Stimulated activated CD4-positive, alpha-beta T cell treated with anti-CD3 and anti-CD28 coated beads, Interleukin-15, amount 100 ng/mL, for 1 hour (primary cell): ENCODE measurements at places on chromosomes 16 and 17.

- DNase-seq = no peak
Measured at GRCh38 chr16:11738742-11739544, 3.7 kb downstream of the TXNDC11 start.

GRCh38 chr17:34998205-34998604 lies 17.9 kb downstream of the LIG3 start:
- DNase-seq = peak; percentile 68

- no peak for DNase-seq
Measured at GRCh38 chr16:12406158-12406557, 397.5 kb downstream of the CPPED1 start.

GRCh38 chr16:23137818-23138217 lies 11.4 kb downstream of the USP31 start:
- no peak for DNase-seq

DNA sequence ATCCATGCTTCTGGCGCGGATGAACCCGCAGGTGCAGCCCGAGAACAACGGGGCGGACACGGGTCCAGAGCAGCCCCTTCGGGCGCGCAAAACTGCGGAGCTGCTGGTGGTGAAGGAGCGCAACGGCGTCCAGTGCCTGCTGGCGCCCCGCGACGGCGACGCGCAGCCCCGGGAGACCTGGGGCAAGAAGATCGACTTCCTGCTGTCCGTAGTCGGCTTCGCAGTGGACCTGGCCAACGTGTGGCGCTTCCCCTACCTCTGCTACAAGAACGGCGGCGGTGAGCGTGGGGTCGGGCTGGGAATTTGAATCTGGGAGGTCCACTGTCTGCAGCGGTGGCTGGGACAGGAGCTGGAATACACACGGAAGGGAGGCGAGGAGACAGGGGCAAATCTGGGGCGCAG lies 904 bp downstream of the SLC6A2 start:
- no peak for DNase-seq

- no peak for DNase-seq
Measured at GRCh38 chr16:53913099-53913870, 209.3 kb downstream of the FTO start.
